ENCODE measurements at places on chromosomes 6 and 20. TPM values are rescaled to one million over a fixed set of nuclear protein-coding genes. Genes with fewer than 3 reads are reported as not detected.

The RBM12 gene
- total RNA-seq: 72.7 TPM

The BMP5 gene
- total RNA-seq: not detected

The EEF1A2 gene
- total RNA-seq: 58.1 TPM

GRCh38 chr20:8876366-8876765 lies 192.5 kb upstream of the PLCB4 start:
- DNase-seq: no peak

DNA sequence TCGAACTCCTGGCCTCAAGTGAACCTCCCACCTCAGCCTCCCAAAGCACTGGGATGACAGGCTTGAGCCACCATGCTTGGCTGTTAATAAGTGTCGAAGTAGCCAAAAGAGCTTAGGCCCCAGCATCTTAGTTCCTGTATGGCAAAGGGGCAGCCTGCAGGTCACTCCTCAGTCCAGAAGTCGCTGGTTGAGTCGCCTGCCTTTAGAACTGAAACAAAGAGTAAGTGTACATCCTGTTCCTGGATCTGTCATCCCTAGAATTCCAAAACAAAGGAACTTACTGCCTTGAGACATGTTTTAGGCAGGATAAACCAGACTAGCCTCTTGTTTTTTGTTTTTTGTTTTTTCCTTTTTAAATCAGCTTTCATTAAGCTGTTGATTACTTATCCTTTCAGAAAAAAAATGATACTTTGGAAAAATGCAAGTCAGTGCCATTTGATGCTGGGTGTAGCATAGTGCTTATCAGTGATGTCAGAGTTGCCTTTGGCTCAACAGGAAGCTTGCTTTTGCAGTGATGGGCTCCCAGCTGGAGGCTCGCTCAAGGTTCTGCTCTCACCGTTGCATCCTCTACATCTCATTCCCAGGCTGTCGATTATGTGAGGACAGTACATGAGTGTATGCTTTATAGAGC lies 9.0 kb downstream of the ACTR5 start:
- DNase-seq: no peak

DNA sequence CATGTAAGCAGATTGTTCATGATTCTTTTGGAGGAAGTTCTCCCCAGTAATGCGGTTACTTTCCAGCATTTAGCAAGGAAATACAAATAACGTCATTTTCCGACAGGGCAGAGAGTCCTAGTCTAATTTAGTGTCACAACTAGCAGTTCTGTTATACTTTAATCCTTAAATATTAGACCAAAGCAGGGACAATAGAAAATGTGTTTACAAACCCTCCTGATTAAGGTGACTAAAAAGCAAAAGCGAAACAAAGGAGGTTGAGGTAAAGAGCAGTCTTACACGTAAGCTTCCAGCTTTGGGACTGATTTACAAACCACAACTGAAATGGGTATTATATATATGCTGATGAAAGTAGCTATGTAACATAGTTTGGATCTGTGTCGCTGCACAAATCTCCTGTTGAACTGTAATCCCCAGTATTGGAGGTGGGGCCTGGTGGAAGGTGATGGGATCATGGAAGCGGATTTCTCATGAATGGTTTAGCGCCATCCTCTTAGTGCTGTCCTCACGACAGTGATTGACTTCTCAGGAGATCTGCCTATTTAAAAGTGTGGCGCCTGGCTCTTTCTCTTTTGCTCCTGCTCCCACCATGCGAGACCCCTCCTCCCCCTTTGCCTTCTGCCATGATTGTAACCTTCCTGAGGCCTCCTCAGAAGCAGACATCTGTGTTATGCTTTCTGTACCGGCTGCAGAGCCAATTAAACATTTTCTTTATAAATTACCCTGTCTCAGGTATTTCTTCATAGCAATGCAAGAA lies 81.9 kb downstream of the PLCB1 start:
- no peak for DNase-seq

DNA sequence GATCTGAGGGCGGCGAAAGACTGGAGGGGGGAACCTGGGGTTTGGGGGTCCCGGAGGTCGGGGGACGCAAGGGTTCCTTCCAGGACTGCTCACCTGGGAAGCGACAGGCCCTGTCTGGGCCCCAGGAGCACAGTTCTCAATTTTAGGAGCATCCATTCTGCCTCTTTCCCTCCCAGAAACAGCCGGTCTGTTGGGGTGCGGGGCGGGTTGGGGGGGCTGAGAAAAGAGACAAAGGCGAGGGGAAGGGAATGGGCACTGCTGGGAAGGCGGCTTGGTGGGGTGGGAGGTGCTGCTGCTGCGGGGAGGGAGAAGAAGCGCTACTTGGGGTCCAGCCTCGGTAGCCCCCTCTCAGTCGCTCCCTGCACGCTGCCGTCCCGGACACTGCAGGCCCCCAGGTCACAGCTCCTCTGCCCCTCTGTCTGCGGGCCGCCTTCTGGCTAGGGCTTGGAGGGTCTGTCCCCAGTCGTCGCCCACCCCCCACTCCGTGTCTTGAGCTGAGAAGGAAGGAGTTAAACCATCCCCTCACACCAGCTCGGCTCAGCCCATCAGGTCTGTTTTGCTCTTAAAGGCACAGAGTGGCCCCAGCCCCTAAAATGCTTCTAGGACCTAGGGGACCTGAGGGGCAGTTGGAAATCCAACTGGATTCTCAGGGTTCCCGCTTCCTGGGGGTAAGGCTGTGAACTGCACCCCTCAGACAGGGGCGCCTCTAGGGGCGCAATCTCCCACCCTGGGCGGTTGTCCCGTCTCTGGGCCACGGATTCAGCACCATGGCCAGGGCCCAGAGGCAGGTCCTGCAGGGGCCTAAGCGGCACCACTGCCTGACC lies 690 bp downstream of the GDAP1L1 start:
- DNase-seq: peak; percentile 37

GRCh38 chr6:99091985-99092384 lies 144.2 kb upstream of the FBXL4 start:
- no peak for DNase-seq

DNA sequence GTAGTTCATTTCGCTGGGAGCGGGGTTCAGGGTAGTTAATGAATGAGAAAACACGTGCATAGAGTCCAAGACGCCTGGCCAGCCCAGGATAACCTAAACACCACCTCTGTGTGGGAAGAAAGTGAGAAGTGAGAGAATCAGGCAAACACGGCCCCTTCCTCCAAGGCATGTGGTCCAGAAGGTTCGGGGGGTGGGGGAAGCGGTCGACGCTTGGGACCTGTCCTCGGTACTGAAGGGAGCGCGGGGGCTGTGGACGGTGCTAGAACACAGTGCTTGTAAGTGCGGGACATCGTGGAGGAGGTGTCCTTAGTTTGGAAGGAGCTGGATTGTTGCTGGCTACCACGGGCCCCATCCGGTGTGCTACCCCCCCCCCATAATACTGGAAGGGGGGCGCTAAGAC lies 1.7 kb upstream of the VSTM2L start:
- no peak for DNase-seq
